ENCODE measurements at places on chromosomes 7 and 10. TPM values are rescaled to one million over a fixed set of nuclear protein-coding genes. Genes with fewer than 3 reads are reported as not detected.

DNA sequence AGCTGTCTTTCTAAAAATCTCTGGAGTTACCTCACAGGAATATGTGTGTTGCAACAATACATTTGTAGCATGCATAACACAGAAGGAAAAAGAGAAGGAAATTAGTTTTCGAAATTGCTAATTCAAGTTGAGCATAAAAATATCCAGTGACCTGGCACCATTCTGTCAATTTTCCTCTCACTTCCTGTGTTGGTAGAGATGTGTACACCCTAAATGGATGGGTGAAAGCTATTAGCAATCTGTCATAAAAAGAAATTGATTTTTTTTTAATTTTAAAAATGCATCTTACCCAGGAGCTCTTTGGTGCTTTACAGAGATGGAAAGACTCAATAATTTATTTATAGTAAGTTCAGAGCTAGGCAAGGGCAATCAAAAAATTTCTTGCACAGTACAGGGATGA lies 333.3 kb upstream of the TMEM229A start:
- DNase-seq = no peak

DNA sequence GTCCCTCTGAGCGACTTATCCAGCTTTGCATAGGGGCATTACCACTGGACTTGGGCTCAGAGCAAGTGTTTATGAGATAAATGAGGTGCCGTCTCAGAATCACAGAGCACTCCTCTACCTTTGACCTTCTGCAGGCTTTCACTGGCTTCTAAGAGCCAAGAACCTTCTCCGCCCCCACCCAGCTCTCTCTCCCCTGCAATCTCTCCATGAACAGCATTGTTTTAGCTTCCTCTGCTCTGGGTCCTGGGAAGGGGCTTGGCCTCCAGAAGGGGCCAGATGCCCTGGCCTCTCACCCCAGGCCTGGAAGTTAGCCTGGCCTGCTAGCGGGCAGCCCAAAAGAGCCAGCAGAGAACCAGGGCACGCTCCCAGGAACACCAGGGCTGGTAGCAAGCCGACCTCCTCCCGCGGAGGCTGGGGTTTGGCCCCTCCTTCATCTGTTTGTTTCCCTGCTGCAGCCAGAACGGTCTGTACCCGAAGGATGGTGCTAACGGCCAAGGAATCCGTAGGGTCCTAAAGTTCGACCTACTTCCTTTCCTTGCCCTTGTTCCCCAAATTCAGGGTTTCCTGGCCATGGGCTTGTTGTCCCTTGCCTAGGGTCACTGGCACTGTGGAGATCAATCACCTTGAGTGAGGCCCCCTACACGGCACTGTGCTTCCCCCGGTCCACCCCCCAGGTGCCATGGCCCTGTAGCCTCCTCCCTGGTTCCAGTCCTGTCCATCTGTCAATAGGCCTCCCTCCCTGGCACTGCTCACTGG lies 18.7 kb upstream of the DDIT4 start:
- DNase-seq = peak; percentile 77

DNA sequence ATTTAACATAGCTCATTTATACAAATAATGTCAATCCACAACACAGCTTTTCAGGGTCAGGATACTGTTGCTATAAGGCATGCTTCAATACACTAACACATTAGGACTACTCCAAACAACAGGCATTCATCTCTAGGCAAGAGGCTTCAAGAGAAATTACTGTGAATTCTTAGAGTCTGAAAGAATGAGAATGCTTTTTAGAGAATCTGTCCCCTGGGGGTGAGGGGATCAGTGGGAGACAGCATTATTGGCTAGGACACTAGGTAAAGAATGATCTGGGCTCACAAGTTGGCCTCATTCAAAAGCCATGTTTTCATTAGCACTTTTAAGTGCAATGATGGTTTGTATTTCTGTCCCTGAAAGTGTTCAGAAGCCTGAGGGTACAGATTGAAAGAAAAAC lies 132.6 kb downstream of the SEMA3D start:
- DNase-seq = no peak

Gene C10orf143
- total RNA-seq = not detected

Gene CRTAC1
- 0.17 TPM for total RNA-seq

Gene NAT16
- not detected for total RNA-seq
